ENCODE measurements at places on chromosomes 11 and 22.

DNA sequence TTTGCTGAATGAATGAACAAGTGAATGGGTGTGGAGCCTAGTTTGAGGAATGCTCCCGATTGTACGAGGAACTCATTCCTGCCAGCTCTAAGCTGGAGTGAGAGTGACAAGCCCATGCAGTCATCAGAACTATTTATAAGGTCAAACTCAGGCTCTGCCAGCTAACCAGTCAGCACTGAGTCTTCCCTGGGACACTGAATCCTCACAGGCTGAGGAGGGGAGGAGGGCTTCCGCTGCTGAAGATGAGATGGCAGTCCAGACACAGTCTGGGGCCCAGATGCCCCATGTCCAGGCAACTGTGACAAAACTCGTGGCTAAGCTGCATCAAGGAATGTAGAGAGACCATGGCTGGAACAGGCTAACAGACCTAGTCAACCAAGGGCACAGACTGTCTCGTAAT is 4.0 kb downstream of the LRP4 start:
- no peak for DNase-seq

DNA sequence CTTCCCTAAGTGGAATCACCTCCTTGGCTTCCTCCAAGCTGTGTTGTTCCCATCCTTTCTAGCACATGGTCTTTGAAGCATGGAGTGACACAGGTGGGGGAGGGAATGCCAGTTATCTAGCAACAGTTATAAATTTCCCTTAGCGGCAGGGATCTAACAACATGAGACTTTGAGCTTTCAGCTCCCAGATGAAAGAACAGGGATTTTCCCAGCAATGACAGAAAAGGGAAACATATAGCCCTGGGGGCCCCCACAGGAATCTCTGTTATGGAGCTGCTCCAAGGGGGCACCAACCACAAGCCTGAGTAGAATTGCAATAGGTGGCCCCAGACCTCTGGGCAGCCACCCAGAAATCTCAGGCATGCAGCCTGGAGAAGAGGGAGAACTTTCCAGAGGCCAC is 163.0 kb downstream of the GRIK4 start:
- no peak for DNase-seq

- no peak for DNase-seq
Observed at GRCh38 chr11:68581901-68582300, 102.4 kb upstream of the GAL start.

- DNase-seq, result no peak
Observed at GRCh38 chr11:39741066-39741465, 1718.4 kb downstream of the LRRC4C start.

DNA sequence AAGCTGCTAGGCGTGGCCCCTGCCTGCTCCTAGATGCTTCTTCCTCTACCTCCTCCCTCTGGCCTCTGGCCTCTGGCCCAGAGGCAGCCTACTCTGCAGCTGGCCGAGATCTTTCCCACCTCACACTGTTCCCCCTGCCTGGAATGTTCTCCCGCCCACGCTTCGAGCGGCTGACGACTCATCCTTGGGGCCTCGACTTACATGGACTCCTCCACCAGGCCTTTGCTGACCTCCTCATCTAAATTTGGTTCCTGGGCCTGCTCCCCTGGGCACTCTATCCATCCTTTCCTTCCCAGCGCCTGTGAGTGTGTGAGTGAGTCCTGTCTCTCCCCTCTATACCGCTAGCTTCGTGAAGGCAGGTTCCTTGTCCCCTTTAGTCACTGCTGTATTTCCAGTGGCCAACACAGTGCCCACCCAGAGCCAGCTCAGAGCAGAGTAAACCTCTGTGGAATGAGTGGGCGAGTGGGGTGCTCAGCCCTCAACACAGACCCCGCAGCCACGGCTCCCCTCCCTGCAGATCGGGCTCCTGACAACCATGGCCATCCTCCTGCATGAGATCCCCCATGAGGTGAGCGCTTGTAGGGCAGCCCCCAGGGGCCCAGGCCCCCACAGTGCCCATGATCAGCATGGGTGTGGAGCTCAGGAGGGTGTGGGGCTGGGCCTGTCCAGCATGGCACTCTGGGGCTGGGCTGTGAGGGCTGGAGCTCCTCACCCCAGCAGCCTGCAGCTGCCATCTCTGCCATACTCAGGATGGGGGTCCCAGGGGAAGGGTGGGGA is 5.7 kb downstream of the SLC39A13 start:
- DNase-seq, result no peak

DNA sequence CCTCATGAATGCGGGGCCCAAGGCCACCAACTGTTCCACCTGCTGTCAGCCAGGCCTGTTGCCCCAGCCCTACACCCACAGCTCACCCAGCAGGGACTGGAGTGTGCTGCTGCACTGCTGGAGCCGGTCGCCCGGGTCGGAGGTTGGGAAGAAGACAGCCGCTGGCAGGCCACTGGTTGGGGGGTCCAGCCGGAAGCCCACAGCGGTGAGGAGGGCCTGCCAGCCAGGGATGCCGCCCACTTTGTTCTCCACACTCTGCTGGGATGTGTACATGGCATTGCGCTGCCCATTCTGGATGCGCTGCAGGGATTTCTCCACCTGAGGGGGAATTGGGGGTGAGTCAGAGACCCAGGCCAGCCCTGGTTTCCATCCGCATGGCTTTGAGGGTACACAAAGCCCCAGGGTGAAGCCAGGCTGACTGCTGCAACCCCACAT is 74.2 kb upstream of the PITPNB start:
- no peak for DNase-seq

DNA sequence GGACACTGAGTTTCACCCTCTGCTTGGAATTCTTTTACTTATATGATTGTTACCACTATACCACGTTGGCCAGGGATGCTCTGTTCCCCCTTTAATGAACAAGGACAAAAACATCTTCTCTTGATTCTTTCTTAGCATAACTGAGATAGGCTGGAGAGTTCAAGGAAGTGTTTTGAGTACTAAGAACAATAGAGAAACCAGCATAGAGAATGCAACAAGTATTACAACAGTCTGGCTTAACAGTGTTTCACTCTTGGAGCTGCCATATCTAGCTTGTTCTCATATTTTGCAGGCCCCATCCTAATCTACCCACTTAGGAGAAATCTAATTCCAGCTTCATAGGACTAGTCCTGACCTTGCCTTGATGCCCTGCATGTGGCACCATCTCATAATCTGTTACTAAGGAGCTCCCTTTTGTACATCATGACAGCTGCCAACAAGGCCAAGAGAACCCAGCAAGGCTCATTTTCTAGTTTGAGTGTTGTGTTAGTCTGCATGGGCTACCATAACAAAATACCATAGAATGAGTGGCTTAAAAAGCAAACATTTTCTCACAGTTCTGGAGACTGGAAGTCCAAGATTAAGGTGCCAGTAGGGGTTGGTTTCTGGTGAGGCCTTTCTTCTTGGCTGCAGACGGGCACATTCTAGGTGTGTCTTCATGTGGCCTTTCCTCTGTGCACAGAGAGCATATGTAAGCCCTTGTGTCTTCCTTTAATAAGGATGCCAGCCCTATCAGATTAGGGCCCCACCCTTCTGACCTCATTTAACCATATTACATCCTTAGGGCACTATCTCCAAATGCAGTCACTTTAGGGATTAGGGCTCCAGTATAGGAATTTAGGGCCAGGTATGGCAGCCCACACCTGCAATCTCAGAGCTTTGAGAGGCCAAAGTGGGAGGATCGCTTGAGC is 37.8 kb downstream of the PACS1 start:
- DNase-seq, result no peak

DNA sequence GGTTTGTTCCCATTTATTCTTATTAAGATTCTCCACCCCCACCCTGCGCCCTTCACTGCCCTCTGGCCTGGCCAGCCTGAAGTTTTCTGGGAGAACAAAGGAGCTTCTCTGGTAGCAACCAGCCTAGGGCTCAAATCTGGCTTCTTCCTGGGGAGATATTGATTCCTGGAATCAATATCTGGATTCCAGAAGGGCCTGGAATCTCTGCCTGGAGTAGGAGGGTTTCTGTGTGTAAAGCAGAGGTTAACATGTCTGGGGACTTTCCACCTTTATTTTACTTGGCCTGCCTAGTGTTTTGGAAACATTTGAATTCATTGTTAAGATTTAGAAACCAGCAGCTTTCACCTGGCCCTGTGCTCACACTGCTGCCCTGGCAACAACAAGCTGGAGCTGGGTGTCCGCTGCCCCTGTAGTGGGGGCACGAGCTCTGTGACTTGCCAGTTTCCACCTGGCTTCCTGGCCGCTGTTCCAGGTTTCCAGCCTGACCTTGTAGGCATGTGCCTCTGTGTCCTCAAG is 5.5 kb downstream of the C11orf91 start:
- DNase-seq, result no peak

GRCh38 chr11:122365610-122366360 is 249.8 kb upstream of the BLID start:
- DNase-seq, result no peak

DNA sequence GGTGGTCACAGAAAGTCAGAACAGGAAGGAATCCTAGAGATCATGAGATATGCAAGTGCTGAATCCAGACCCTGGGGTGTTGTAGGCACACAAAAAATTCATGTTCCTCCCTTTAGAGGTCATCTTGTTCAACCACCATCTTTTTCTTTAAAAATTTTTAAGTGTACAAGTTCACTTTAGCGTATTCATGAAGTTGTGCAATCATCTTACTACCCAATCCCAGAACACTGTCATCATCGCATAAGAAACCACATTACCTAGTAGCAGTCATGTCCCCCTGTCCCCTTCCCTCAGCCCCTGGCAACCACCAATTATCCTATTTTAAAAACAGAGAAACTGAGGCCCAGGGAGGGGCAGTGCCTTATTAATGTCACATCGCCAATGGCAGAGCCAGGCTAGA is 20.3 kb upstream of the WNT11 start:
- DNase-seq, result no peak

- DNase-seq, result no peak
Observed at GRCh38 chr11:114242032-114242431, 54.2 kb upstream of the NNMT start.

DNA sequence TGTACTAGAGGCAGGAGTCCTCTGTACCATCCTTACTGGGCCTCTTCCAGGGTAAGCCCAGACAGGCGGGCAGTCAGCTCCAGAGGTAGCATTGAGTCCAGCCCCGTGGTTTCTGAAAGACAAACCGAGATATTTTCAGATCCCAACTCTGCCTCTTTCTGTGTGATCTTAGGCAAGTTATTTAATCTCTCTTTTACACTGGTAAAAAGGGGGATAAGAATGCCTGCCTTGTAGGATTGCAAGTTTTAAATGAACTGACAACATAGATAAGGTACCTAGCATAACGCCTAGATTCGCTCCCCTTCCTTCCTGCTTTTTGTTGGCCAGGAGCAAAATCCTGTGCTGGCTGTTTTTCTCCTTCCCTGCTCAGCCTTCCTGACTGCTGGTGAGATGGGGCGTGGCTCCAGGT is 56.4 kb upstream of the NNMT start:
- no peak for DNase-seq

- DNase-seq, result no peak
Observed at GRCh38 chr22:27879923-27880322, 39.1 kb downstream of the PITPNB start.

DNA sequence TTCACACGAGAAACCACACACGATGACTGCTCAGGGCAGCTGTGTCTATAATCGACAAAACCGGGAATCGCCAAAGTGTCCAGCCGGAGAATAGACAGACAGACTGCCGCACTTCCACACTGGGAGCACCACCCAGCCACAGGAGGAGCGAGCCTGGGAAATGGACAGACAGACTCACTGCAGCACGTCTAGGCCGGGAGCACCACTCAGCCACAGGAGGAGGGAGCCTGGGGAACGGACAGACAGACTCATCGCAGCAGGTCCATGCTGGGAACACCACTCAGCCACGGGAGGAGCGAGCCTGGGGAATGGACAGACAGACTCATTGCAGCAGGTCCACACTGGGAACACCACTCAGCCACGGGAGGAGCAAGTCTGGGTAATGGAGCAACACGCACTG is 137.2 kb downstream of the BRD1 start:
- no peak for DNase-seq

- DNase-seq, result no peak
Observed at GRCh38 chr22:43566021-43566420, 154.2 kb downstream of the MPPED1 start.

DNA sequence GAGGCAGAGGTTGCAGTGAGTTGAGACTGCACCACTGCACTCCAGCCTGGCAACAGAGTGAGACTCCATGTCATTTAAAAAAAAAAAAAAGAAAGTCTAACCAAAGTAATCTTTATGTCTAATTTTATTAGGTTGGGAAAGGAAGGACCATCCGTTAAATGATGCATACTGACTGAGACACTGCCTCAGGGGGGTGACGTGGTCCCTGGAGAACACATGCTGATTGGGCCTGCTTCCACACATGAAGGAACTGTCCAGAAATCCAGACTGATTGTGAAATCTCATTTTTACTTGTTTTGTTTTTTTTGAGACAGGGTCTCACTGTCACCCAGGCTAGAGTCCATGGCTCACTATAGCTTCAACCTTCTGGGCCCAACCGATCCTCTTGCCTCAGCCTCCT is 5.5 kb downstream of the SF3A1 start:
- DNase-seq, result no peak

DNA sequence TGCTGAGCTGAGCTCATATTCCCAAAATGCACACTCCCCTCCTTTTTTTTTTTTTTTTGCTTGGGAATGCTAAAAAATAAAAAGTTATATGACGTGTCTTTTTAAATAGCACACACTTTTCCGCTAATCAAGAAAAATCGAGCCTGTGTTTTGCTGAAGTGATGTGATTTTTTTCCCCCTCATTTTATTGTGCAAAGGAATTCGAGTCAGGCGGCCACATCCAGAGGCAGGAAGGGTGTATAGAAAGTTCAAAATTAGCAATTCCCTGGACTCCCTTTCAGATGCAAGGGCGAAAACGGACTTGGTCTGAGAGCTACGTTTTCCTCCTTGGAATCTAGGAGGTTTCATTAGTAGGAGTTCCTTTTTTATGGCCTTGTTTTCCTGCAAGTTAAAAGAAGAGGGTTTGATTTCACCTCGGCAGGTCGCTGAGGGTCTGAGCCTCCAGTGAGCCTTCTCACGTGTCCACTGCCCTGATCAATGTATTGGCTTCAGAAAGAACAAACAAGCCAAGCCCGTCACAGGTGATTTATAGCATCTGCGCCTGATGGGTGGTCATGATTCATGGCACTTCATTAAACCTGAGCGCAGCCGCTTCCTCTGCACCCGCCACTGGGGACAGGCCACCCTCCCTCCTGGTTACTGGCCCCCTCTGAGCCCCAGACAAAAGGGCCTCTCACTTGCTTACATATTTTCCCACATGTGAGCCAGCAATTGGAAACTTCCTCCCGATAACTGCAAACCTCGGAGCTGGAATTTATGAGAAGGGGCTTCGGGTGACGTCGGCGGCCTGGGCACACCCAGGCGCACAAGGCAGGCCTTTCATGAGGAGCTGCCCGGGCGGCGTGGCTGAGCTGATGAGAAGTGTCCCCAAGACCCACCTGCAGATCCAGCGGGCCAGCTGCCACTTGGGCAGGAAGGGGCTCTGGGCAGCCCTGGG is 64.4 kb upstream of the LINC01488 start:
- DNase-seq, result no peak

GRCh38 chr22:27982630-27983180 is 63.6 kb upstream of the PITPNB start:
- DNase-seq, result no peak

DNA sequence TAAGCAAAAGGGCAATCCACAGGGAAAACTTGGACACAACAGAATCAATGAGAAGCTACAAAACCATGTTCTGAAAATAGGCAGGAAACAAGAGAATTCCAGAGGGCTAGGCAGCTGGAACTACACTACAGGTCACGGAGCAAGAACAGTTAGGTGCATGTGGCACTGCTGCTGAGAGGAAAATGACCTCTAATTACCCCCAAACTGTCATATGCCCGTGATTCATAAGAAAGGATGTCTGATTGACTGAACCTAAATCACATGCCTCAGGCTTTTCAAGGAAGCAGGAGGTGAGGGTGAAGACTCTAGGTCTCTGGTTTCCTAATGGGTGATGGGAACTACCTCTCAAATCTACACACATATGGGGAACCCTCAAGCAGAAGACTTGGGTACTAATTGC is 17.9 kb upstream of the RRAS2 start:
- no peak for DNase-seq
